Stimulated activated CD4-positive, alpha-beta T cell treated with anti-CD3 and anti-CD28 coated beads, TNF-alpha, amount 100 ng/mL, for 48 hours (primary cell): ENCODE measurements at places on chromosomes 7 and 10.

DNA sequence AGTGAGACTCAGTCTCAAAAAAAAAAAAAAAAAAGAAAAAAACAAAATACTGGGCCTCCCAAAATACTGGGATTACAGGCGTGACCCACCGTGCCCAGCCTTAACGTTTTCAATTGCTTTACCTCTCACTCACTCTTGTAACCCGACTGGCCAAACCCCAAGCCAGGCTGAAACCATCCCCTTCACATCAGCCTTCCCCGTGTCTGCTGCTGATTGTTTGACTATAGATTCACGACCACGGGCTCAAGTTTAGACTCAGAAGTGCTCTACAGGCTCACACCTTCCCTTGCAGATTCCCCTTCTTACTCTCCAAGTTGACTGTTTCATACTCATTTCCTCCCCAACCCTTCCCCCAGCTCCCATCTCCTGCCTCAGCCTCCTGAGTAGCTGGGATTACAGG, 22.3 kb downstream of the TYW1 start:
- no peak for DNase-seq

GRCh38 chr7:137282043-137282442, 61.5 kb downstream of the PTN start:
- no peak for DNase-seq

DNA sequence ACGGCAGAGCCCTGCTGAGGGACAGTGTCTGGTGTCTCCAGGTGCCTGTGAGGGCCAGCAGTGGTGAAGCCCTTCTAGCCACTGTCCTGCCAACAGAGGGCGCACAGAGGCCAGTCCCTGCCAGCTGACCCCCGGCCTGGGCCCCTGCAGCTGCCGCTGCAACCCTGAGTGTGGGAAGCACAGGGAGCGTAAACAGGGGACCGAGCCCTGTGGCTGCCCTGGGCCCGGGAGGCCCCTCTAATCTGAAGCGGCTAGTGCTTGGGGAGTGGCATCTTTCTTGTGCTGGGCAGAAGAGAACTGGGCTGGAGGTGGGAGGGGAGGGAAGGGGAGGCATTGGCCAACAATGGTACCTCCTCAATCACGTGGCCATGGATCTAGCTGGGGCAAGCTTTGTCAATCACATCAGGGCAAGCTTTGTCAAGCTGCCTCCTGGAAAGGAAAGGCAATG, 34.6 kb downstream of the TRIM8 start:
- no peak for DNase-seq

- DNase-seq = no peak
Measured at GRCh38 chr7:135095450-135095849, 52.4 kb upstream of the TMEM140 start.

DNA sequence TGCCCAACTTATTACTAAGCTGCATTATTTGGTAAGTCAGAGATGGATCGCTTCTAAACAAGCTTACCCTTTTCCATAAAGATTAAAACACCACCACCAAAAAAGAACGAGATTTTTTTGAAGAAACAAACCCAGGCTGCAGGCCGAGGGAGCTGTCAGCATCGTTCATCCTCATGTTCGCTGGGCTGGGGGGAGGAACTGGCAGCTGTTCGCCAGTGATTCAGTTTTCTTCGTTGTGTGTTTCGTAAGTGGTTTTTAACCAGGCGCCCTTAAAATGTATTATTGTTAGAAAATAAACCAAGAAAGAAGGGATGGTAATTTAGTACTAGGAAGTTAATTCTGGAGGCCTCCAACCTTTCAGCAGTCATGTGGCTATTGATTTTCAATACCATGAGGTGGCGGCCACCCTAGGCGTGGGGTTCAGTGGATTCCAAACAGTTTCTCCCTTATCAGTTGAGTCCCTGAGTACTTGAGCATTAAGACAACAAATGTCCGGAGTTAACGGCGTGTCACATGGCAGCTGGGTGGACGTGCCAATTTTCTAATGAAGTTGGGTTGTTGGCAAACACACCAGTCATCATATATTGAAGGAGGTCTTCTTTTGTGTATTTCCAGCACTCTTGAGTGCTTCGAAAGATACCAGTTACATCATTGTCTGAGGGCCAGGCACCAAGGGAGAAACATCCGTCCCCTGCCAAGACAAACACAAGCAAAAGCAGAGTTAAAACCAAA, 173.2 kb downstream of the EBF3 start:
- no peak for DNase-seq

DNA sequence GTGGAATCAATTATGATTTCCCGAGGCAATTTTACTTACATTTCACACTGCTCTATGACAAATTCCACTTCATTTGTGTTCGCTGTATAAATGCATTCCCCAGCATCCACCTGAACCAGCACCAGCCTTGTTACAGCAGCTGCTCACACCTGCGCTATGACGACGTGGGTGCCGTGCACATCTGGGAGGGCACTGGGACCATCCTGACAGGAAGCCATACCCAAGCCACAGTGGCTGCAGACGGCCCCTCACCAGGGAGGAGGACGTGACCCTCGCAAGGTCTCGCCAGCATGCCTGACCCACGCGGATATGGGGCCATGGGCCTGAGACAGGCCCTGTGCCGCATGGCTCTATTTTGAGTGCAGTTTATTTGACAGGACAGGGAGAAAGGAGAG, 201.3 kb downstream of the MAD1L1 start:
- no peak for DNase-seq

GRCh38 chr7:158946329-158946728, 90.0 kb downstream of the DYNC2I1 start:
- DNase-seq = no peak

DNA sequence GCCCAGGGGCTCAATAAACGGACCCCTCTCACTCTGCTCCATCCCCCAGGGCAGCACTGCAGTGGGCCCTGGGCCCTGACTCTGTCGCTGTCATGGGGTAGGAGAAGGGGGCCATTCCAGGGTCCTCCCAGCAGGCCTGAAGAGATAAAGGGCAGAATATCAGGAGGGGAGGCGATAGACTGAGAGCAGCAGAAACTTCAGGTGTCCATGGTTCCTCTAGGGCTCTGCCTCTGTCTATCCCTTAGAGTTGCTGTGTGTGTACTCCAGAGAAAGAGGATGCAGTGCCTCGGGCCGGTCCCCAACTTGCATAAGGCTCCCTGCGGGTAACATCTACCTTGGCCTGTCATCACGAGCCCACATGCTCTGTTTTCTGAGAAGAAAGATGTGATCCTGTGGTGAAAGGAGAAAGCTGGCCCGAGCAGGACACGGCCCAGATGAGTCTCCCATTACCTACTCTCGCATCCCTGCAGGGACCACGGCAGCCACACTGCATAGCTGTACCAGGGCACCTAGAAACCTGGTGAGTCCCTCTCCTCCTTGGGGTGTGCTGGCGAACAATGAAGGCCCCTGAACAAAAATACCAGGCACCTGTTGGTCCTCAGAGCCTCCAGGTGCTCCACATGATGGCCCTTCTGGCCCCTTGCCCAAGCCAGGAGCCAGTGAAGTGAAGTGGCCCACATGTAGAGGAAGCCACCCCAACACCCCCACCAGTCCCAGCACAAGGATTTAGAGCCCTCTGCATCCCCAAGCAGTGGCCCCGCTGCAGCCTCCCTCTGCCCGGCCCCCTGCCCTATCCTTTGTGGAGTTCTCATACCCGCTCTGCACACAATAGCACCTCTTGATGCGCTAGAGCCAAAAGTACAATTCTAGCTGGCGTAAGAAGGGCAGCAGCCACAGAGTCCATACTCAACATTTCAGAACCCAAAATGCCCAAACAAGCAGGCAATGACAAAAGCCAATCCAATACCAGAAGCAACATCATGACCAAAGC, 106.8 kb downstream of the ARHGAP22 start:
- no peak for DNase-seq

DNA sequence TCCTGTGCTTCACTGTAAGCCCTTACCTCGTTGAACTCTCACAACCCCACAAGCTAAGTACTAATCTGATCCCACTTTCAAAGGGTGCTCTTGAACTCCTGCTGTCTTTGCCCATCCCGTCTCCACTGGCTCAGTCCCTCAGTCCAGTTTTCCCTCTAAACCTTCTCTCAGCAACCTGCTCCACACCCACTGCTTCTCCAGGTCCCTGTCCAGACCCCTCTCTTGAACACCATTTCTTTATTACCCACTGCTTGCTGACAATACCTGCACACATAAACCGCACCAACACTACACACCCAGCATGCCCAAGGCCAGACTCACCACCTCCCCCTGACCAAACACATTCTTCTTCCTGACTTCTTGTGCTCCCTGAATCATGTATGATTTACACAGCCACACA, 343.3 kb downstream of the GRID1 start:
- no peak for DNase-seq

DNA sequence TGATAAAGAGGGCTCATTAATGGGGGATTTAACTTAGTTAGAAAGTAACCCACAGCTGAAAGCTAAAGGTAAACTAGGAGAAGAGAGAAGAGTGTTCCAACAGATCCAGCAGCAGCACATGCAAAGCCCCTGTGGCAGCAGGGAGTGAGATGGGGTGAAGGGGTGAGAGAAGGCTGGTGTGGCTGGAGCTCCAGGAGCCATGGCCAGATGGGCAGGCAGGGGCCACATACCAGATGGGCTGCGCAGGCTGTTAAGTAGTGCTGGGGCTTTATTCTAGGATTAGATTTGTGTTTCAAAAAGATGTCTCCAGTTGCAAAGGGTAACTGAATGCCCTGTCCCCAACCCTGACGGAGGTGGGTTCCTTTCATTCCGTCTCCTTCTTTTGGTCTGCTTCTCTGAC, 33.2 kb downstream of the HIF1AN start:
- no peak for DNase-seq

DNA sequence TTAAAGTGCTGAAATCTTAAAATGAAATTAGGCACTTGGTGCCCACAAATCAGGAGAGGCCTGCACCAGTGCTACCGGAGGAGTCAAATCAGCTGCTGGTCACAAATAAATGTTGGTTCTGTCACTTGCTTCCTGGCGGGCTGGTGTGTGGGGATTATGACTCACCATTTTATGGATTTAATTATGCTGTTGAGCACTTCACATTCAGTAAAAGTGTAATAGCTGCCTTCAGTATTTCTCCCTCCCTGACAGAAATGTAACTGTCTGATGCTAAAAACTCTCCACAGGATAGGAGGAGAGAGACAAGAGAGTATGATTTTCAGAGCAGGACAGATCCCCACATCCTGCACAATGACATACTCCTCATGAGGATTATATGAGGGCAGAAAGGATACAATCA, 186.0 kb downstream of the JAZF1 start:
- DNase-seq = no peak
